ENCODE measurements at places on chromosomes 2 and 18.

GRCh38 chr2:232330068-232330999 is 48.2 kb upstream of the ALPP start:
- peak; percentile 17 for DNase-seq

- DNase-seq: no peak
Measured at GRCh38 chr2:167748536-167748935, 498.9 kb downstream of the STK39 start.

DNA sequence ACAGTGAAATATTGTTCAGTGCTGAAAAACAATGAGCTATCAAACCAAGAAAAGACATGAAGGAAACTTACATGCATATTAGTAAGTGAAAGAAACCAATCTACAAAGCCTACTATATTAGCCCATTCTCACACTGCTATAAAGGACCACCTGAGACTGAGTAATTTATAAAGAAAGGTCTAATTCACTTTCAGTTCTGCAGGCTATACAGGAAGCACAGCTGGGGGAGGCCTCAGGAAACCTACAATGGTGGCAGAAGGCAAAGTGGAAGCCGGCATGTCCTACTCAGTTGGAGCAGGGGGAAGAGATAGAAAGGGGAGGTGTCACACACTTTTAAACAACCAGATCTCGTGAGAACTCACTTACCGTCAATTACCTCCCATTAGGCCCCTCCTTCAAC is 232.1 kb downstream of the TMX3 start:
- DNase-seq: no peak

- DNase-seq: no peak
Measured at GRCh38 chr2:72094701-72095100, 53.0 kb downstream of the CYP26B1 start.

DNA sequence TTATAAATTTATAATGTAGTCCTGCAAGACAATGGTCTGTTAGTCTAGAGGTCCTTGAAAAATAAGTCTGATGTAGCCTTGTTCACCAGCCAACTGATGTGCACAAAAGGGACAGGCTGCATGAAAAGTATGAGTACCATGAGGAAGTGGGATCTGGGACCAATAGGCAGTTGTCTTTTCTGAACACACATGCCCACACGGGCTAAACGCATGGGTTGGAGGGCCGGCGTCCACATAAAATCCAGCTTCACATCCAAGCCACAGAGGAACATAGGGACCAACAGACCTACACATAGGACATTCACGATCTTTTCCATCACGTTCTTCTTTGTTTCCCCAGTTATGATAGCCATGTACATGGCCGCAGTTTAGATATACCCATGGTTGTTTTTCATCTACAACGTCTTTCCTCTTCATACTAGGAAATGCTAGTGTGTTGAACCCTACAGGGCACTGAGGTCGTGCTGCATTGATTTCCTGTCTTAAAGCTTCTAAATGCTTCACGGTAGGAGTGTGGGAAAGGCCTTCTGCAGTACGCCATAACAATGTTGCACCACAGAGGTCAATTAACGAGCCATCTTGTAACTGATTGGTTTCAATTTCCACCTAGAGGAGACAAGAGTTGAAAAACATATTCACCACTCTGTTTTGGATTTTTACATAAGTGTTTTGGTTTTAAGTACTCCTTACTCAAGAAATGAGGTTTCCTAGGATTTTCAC is 49.4 kb downstream of the PELI1 start:
- no peak for DNase-seq

DNA sequence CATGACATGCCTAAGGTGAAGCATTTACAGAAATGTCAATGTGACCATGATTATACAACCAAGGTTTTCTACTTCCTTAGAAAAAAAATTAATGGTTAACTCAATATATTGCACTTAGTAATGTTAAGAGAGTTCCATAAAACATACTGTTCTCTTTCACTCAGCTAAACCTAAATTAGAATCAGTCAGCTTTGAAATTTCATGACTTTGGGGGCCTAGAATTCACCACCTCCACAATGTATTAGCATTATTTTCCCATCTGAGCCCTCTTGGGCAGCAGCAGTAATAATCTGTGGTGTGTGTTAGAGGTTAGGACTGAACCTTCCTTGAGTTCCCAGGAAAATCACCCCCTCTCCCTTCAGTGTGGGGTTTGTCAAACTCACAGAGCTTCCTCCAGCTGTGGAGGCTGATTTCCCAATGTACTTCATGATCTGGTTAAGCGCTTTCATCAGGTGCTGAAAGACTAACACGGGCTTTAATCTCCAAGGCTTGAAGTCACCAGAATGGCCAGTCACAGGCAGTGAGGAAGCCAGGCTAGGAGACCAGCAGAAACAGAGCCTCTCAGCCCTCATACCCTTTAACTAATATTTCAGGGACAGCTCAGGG is 7.1 kb upstream of the UPP2 start:
- DNase-seq: no peak

DNA sequence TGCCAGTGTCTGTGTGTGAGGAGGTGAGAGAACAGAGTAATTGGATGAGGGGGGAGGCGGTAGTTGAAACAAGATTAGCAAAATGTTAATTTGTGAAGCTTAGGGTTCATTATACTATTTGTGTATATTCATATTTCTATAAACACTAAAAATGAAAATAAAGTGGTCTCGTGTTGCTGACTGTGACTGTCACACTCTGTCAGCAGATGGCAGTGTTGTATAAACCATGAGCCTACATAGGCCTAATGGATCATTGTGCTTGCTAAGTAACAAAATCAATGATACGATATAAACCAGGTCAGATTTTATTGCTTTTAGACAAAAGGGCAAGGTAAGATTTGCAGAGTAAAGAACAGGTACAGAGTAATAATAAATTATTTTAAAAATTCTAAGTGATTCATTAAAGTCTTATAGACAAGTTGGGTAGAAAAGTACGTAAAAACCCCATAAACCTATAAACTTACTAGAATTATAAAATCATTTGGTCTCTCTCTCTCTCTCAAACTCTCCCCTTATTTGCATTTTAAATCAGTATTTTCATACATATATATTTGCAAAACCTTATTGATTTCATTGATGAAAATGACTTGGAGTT is 182.7 kb downstream of the RPIA start:
- peak; percentile 7 for DNase-seq

DNA sequence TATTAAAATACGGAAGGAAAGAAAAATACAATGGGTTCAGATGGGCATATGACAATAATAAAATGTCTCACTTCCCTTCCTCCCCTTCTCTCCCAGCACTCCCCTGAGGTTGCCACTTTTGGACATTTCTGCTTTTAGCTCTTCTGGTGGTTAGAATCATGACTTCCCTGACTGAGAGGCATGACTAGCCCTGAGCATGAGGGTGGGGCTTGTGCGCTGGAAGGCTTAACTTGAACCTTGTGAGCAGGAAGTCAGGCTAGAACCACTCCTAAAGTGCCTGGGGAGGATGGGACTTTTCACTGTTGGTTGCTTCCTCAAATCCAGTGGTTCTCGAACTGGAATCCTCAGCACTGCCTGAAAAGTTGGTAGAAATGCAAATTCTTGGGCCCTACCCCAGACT is 19.7 kb upstream of the ARHGAP25 start:
- DNase-seq: no peak

GRCh38 chr2:145016711-145017110 is 496.8 kb upstream of the ZEB2 start:
- no peak for DNase-seq

DNA sequence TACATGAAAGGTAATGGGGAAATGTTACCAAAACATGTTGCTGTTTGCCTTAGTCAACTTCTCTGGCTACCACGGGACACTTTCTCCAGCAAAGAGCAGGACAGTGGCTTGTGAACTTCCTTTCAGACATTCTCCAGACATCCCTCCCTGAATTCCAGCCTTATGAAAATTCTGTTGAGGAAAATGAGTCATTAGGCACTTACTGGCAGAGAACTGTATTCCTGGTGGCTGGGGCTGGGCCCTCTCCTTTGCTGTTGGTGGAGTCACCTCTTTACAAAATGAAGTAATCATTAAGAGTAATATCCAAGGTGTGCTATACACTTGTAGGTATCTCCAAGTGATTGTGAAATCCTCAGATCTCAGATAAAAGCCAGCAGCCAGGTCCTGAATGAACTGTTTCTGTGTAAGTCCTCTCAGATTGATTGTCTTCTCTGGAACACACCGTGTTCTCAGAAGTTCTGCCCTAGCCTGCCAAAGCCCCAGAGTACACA is 1.3 kb upstream of the FAP start:
- peak; percentile 72 for DNase-seq

GRCh38 chr2:202036601-202037037 is 3.0 kb downstream of the FZD7 start:
- DNase-seq: no peak

GRCh38 chr18:33577685-33578517 is at the start of gene ASXL3:
Gene ASXL3, plus strand, starts transcription at chr18:33578219. Its CDS starts 413 bp downstream, at chr18:33578632.
- DNase-seq: no peak

GRCh38 chr18:79954791-79955190 is 3.3 kb upstream of the SLC66A2 start:
- DNase-seq: no peak

DNA sequence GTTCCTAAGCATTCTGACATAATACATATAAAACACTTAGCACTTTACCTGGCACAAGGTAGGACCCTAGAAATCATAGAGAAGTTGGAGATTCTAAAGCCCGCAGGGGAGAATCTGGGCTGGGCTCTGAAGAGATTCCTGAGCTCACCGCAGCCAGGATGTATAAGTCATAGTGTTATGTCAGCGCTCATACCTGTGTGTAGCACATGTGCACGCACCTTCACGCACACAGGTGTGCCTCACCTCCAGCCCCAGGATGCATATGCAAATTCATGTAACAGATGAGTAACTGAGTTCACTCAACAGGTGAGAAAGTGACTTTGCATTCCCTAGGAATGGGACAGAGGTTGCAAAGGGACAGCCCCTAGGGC is 7.9 kb upstream of the SDC1 start:
- no peak for DNase-seq

DNA sequence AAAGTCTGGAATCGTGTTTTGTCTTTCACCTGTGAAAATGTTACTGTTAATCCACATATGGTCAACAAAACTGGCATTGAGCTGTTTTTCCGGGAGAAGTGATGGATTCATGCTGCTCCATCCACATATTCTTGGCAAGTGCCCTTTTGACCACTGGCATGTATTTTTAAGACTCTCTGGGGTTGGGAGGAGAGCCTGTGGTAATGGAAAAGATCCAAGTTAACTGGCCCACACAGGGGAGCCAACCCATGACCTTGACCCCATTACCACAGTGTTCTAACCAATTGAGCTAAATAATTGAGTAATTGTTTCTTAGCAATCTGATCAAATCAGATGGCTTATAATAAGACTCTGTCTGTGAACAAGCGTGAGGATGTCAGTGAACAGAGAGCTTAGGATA is 296.2 kb upstream of the NRP2 start:
- no peak for DNase-seq

GRCh38 chr2:177000715-177001072 is 211.9 kb upstream of the HNRNPA3 start:
- no peak for DNase-seq

GRCh38 chr18:62346333-62347088 is 21.4 kb downstream of the TNFRSF11A start:
- DNase-seq: no peak

DNA sequence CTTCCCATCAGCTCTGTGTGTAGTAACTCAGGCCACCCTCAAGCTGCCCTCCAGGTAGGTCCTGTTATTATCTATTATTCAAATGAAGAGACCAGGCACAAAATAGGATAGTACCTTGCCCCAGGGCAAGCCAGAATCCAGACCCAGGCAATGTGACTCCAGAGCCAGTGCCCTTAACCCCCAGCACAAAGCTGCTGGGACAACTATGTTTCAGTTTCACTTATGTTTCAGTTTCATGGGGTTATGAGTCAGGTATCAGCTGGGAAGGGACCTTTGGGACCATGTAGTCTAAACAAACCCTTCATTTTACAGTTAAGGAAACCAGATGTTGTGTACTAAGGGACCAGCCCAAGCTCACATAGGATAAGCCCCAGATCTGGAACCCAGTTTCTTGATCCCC is 10.0 kb downstream of the HK2 start:
- DNase-seq: no peak

- DNase-seq: no peak
Measured at GRCh38 chr2:29644949-29645348, 276.4 kb downstream of the ALK start.

DNA sequence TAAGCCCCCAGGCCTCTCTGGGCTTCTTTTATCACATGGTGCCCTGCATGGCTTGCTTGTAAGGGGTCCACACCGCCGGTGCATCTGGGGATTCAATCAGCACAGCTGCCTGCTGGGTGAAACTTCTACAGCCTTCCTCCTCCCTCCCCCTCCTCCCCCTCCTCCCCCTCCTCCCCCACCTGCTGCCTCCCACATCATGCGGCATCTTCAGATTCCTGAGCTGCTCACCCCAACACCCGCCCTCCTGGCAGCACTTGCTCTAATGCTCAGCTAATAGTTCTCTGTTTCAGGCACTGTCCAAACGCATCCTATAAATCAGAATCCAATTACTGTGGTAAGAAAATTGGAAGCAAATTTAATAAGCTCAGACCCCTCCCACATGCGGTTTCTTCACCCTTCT is 150.7 kb downstream of the GALNT14 start:
- no peak for DNase-seq

DNA sequence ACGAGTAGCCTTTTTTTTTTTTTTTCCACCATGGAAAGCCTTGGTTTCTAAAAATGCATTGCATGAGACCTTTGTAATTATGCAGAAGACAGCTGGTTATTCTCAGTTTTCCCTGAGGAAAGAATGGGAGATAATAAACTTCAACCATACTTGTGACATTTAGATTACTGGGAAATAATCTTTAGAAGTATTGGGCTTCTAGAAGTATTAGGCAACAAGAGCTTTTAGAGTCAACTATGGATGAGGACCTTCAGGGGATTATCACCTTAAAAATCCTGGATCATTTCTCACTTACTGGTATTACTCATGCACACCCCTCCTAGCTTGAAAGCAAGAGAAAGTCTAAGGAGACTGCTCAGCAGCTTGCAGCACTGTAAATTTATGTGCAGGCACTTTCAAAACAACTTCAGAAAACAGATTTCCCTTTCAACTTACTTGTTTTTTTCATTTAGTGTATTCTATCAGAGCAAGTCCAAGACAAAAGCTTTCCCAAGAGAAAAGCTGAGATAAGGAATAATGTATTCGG is 175.9 kb downstream of the NRXN1 start:
- no peak for DNase-seq
